ENCODE measurements at places on chromosomes 6 and 20.

DNA sequence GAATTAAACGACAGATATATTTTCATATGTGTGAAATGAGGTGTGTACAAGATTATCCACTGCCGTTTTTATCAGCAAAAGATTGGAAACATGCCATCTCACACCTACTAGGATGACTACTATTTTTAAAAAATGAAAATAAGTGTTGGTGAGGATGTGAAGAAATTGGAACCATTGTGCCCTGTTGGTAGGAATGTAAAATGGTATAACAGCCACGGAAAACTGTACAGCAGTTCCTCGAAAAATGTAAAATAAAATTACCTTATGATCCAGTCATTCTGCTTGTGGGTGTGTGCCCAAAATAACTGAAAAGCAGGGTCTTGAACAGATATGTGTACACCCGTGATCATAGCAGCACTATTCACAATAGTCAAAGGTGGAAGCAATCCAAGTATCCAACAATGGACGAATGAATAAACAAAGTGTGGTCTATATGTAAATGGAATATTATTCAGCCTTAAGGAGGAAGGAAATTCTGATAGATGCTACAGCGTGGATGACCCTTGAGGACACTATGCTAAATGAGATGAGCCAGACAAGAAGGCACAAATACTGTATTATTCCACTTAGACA is 27.0 kb upstream of the CCN5 start:
- no peak for DNase-seq

GRCh38 chr20:14921513-14921912 is 584.1 kb upstream of the FLRT3 start:
- no peak for DNase-seq

DNA sequence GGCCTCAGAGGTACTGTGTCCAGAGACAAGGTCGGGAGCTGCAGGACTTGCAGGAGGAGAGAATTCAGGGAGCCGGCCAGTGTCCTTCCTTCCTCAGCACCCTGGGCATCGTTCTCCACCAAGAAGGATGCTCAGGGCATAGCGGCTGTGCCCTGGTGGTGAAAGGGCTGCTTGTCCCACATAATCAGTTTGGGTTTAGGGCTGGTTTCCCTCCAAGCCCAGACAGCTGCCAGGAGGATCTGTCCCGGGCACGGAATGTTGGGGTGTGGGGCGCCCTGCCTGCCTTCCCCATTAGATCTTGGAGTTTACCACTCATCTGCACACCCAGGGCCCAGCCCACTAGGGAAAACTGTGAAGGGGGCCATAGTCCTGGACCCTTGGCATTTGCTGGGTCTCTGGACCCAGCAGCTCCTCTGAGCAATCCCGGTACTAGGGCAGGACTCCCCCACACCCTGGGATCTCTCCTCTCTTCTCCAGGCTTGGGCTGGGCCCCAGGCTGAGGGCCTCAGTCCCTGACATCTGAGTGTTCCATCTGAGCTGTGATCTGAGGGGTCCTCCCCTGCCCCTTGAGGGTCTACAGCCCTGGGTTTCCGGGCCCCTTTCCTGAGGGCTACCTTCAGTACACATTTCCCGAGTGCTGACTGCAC is 18.6 kb upstream of the SPDEF start:
- no peak for DNase-seq

DNA sequence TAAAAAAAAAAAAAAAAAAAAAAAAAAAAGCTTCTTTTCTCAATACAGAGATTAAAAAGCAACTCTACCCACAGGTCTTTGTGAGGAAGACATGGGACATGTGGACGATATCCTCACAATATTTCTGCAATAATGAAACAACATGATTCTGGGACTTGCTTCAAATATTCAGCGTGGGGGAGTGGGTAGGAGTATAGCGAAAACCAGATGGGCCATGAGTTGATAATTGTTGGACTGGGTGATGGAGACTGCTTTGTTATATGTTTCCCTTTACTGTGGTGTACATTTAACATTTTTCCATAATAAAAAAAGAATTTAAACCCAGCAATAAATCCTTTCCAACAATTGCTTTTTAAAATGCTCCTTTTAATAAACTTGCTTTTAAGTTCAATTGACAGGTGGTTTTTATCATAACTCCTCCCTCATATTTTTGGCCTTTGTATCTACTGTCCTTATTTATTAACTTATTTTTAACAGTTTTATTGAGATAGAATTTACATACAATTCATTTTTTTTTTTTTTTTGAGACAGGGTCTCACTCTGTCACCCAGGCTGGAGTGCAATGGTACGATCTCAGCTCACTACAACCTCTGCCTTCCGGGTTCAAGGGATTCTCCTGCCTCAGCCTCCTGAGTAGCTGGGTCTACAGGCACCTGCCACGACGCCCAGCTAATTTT is 40.4 kb upstream of the ARFGEF2 start:
- no peak for DNase-seq

GRCh38 chr20:57612916-57613315 is 7.3 kb downstream of the ZBP1 start:
- no peak for DNase-seq

DNA sequence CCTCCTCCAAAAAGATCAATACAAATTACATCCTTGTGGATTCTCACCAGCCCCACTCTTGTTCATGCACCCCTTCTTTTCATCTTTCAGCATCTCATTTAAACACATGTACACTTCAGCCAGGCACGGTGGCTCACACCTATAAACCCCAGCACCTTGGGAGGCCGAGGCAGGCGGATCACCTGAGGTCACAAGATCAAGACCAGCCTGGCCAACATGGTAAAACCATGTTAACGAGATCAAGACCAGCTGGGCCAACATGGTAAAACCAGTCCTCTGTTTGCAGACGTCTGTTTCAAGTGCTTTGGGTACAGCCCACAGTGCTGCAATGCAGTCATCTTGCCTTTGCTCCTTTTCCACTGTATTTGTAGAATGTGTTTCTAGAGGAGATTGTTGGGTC is 45.3 kb downstream of the ZMYND8 start:
- DNase-seq, result no peak

GRCh38 chr20:37570419-37570818 is 42.7 kb upstream of the BLCAP start:
- no peak for DNase-seq

DNA sequence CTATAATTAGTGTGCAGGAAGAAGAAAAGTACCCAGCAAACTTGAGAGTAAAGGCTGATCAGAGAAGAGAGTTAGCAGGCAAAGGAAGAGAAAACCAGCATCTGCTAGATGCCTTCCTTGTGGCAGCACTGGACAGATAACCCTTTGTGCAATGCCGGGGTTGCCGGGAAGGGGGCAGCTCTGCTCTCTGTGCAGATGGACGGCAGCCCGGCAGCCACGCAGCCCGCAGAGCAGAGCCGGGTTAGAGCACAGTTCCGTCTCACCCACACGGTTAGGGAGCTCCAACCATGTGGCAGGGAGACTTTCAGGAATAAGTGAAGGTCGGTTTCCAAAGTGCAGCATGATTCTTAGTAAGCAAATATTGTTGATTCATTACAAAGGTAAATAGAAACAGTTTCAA is 80.0 kb upstream of the RPS6KA2 start:
- peak; percentile 36 for DNase-seq

GRCh38 chr6:491233-491632 is 99.7 kb downstream of the IRF4 start:
- peak; percentile 67 for DNase-seq

DNA sequence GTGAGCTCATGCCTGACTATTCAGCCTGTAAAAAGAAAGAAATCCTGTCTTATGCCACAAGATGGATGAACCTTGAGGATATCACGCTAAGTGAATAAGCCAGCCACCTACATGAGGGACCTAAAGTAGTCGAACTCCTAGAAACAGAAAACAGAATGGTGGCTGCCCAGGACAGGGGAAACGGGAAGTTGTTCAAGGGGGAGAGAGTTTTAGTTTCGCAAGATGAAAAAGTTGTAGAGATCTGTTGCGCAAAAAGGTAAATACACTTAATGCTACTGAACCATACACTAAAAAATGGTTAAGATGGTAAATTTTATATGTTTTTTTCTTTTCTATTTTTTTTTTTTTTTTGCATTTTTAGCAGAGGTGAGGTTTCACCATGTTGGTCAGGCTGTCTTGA is 74.1 kb upstream of the RALY start:
- no peak for DNase-seq

DNA sequence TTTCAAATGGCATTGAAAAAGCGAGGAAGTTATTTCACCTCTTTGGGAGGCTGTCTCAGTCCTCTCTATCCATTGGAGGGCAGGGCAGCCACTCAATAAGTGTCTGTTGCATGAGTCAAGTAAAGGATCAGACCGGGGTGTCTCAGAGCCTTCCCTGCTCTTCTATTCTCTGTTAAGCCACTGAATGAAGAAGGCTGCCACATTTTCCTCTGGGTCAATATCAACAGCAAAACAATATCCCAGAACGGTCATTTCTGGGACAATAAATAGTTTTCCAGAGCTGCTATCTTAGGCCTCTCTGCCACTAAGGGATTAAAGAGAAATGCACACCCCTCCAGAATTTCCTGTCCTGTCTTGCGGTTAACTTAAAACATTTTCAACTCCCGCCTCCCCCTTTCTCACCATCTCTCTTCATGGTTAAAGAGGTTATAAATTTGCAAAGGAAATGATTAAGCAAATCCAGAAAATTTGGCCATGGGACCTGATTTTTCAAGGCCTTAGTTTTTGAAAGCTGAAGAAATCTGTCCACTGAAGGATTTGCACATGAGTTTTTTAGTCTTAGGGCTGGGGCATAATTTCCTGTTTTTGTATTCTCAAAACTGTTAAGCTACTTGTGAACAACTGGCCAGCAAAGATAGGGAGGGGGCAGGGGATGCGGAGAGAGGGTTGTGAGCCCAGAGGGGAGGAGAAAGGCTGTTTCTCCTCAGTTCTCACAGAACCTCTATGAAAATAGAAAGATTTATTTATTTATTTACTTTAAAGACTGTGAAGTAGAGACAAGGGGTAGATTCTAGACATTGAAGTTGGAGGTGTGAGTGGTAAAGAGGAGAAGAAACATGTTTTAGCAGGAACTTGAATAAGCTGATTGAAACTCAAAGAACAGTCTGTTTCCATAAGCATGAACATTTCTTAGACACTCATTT is 135.7 kb downstream of the BCAS1 start:
- no peak for DNase-seq

GRCh38 chr6:135861189-135861588 is 9.7 kb downstream of the PDE7B start:
- DNase-seq, result no peak

DNA sequence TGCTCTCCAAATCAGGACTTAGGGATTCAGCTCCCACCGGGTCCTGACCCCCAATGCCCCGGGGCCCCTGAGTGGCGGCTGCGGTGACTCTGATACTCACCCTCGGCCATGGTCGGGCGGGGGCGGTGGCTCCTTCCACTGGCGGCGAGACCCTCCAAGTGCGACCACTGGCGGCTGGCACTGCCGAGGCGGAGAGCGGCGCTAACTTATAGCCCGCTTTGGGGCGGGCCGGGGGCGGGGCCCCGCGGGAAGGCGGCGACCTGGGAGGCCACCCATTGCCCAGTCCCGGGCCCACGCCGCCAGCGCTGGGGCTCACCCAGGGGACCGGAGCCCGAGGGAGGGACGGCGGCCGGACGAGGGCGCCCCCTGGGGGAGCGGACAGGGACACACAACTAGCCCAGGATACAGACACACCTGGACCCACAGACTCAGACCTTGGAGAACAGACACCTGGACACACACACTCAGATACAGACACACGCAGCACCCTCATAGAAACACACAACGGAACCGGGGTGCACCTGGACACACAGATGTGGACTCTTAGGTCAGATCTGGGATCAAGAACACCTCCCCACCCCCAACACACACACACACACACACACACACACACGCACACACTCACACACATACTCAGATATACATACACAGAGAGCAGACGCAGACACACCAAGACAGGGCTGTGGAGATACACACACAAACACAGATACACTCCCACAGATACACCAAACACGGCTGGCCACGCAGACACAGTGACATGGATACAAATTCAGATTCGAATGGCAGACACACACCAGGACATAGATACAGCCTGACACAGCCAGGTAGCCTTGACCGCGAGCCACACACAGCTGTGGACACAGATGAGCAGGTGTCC is at the start of gene TGM2:
Gene TGM2, minus strand, starts transcription at position 182 of the 877 bp plus-strand sequence. Its CDS starts 72 bp downstream, at position 110.
- DNase-seq, result peak; percentile 58

GRCh38 chr20:11849270-11849915 is 68.3 kb upstream of the BTBD3 start:
- DNase-seq, result no peak

Data from activated T-cell treated with anti-CD3 and anti-CD28 coated beads, Interleukin-2, amount 50 U/mL, for 72 hours (primary cell).